Esophagus mucosa (tissue), 1 donor: ENCODE measurements at places on chromosomes 13 and 19. TPM values are rescaled to one million over a fixed set of nuclear protein-coding genes. Genes with fewer than 3 reads are reported as not detected.
A peak's percentile ranks its signal among the peaks of the same experiment; 100 is the strongest.

DNA sequence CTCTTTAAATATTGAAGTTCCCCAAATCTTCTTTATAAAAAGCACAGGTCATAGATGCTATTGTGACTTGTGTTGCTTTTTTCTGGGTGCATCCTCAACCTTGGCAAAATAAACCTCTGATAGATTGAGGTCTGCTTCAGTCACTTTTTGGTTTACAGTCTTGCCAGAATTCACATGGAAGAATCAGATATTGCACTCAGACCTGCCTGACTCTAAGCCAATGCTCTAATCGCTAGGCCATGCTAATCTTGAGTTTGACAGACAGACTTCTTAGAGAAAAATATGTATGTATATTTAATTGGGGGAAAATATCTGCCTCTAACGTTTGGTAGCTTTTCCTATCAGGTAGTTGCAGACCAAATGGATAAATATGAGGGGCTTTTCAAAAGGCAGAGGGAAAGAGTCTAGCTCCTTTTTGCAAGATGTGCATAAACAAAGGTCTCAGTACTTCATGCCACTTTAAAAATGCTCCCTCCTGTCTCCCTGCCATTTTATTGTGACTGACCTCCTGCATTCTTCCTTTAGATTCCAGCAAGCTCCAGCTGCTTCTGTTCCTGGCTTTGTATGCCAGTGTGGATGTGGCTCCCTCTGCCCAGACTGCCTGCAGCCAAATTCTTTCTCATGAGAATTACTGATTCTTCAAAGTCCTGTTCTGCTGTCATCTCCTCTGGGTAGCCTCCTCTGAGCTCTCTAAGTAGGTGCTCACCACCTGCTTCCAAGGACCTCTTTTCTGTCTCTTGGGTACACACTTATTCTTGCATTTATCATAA is 42.4 kb upstream of the RFC3 start:
- no peak for ATAC-seq

DNA sequence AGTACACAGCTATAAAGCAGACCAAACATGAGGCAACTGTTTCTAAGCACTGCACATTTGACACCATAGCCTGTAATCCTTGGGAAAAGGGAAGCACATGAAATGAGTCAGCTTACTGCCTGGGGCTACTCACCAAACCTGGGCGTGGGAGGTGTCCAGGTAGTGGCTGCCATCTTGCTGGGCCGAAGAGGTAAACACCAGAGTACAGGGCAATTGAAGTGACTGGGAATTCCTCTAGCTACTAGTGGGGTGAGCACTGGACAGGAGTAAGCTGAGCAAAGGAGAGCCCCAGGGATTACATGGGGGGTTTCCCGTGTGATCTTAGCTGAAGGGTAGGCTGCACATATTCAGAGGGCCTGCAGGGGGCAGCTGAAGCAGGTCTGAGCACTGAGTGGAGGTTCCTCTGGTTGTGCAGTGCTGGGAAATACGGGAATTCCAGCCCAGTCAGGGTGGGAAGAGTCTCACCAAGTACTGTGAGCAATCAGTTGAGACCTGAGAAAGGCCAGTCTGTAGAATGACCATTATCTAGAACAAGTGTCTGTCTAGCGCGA is 140.5 kb downstream of the SLC7A1 start:
- peak; percentile 91 for ATAC-seq

Gene RINL
- total RNA-seq = 7.6 TPM

DNA sequence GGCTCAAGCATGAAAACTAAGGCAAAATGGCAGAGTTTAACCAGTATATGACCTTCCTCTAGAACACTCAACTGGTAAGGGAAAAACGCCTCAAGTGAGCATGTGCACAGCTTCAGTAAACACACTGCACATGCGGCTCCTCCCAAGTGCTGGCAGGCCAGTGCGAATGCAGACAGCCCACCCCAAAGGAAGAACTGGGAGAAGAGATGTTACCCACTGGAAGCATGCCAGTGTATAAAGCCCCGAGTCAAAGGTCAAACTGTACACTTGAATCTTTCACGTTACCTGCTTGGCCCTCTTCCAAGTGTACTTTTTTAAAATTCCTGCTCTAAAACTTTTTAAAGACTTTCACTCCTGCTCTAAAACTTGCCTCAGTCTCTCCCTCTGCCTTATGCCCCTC is 19.2 kb upstream of the RCBTB1 start:
- no peak for ATAC-seq

Gene AP1M2
- 61.5 TPM for total RNA-seq

Gene MBD3L3
- not detected for total RNA-seq

DNA sequence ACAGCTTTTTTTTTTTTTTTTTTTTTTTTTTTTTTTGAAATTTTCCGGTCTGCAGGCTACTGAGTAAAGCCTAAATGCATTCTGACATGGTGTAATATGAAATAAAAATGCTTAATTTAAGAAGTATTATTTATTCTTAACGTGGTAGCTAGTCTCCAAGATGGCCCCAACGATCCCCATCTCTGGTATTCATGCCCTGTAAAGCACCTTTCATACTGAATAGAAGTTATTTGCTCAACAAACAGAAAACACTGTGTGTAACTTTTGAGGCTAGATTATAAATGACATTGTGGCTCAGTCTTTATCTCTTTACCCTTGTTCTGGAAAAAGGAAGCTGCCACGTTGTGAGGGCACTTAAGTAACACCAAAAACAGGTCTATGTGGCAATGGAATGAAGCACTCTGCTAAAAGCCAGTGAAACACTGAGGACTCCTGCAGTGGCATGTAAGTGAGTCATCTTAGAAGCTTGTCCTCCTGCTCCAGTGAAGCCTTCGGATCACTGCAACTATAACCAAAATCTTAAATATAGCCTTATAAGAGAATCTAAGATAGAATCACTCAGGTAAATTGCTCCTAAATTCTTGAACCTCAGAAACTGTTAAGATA is 128.7 kb downstream of the UGGT2 start:
- peak; percentile 91 for ATAC-seq

DNA sequence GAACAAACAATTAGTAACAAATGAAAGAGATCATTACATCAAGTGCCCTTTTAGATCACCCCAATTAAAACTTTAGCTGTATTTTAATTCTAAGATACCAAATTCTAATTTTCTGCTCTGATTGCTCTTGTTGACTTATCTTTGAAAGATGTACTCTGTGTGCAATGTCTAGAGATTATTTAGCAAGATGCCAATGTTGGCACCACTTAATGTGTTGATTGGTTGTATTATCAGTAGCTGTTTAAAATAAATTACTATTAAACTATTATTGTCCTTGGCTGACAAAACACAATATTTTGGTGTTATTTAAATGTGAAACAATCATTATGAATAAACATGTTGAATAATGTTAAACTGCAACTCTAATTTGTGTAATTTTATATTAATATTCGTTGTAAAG is 386.0 kb downstream of the DACH1 start:
- no peak for ATAC-seq

Gene USPL1
- 5.7 TPM for total RNA-seq

Gene CFAP97D2
- total RNA-seq = not detected

DNA sequence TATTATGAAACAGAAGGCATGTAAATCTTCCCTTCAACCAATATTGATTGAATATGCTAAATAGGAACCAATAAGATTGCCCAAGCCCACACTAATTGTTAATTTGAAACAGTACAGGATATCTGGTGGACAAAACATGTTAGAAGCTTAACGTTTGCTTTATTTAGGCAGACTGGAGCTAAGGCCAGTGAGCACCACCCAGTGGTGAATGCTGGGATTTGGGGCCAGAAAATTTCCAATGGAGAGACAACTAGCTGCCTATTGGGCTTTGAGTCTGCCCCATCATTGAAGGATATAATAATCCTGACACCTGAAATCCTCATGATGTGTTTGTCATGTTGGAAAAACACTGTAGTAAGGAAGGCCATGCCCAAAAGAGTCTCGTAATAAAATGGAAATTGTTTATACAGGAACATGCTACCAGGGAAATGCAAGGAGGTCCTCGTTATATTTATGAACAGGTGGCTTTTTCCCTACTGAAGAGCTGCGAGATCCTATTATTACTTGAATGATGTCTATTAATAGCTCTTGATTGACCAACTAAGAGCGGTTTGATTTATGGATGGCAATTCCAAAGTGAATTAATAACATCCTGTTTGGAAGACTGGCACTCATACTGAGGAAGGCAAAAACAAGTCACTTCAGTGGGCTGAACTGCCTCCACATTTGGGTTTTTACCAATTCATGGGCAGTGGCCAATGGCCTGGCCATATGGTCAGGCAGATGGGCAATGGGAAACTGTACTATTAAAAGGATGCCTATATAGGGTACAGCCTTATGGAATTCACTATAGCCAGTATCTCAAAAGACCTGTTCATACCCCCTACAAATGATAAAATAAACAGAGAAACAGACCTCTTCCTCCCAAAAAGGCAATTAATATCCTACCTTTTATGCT is 8.7 kb downstream of the SIGLECL1 start:
- ATAC-seq = peak; percentile 33

- no peak for ATAC-seq
Measured at GRCh38 chr19:51015691-51016267, 3.7 kb downstream of the KLK10 start.

Gene PSG11
- not detected for total RNA-seq

- ATAC-seq = no peak
Measured at GRCh38 chr13:51475727-51476501, 23.1 kb upstream of the INTS6 start.

- peak; percentile 6 for ATAC-seq
Measured at GRCh38 chr19:3175781-3176714, 2.5 kb upstream of the S1PR4 start.

- ATAC-seq = no peak
Measured at GRCh38 chr13:71863254-71863865, 3.6 kb downstream of the DACH1 start.

Gene TEX101
- total RNA-seq = 3.3 TPM

GRCh38 chr19:1755467-1756171 is 2.3 kb downstream of the ONECUT3 start:
- ATAC-seq = no peak

GRCh38 chr19:18091217-18091608 is 4.5 kb upstream of the IL12RB1 start:
- peak; percentile 38 for ATAC-seq

DNA sequence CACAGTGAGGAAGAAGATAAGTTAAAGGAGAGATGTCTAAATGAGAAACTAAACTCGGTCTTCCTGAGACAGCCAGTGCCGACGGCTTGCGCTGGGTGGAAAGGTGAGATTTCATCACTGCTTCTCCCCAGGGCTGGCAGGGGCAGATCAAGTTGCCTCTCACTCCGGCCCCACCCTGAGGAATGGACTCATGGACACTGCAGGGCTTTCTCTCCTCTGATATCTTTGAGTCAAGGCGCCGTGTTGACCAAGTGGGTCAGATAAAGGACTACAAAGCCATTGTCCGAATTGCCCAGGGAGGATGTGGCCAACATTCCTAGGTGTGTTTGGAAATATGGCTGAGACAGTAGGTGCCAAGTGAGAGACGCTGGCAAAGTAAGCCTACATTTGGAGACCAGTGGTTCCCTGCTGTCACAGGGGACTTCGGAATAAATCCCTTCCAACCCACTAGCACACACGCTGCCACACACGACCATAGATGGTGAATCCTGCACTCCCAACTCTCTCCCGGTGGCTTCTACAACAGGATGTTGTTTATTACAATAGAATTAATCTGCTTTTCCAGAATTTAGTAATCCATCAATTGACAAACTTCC is 156.5 kb upstream of the TSC22D1 start:
- ATAC-seq = no peak

DNA sequence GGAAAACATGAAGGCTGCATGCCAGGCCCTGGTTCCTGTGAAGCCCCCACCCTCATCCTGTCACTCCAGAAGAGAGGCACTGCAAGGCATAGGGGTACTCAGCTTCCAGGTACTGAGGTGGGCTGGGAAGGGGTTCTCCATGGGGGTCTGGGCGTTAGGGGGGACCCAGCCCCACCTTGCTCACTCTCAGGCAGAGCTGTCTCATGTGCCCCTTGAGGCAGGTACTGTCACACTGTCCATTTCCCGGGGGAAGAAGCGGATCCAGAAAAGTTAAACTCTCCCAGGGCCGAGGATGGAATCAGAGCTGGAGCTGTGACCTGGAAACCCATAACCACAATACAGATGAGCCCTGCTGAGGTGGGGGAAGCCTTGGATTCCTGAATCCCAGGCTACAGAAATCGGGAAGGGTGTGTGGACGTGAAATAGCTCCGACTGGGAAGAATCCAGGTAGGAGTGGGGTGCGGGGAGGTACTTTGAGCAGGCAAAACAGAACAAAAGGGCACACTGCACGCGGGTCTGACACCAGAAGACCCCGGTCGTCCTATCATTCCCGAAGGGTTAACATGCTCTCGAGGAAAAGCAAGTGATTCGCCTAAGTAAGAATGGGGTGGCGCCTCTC is 540 bp upstream of the USE1 start:
- no peak for ATAC-seq

Gene VSTM2B
- total RNA-seq = not detected

DNA sequence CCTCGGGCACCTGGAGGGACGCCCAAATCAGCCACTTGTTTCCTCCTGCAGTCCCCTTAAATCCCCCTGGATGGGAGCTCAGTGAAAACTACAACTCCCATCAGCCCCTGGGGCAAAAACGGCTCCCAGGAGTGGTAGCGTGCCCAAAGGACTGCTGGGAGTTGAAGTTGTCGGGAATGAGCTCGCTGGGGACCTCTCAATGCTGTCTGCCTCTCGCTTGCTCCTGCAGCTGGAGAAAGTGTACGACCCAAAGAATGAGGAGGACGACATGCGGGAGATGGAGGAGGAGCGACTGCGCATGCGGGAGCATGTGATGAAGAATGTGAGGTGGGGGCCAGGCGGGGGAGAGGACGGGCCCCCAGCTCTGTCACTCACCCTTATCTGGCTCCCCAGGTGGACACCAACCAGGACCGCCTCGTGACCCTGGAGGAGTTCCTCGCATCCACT is 14.7 kb upstream of the DHDH start:
- no peak for ATAC-seq

DNA sequence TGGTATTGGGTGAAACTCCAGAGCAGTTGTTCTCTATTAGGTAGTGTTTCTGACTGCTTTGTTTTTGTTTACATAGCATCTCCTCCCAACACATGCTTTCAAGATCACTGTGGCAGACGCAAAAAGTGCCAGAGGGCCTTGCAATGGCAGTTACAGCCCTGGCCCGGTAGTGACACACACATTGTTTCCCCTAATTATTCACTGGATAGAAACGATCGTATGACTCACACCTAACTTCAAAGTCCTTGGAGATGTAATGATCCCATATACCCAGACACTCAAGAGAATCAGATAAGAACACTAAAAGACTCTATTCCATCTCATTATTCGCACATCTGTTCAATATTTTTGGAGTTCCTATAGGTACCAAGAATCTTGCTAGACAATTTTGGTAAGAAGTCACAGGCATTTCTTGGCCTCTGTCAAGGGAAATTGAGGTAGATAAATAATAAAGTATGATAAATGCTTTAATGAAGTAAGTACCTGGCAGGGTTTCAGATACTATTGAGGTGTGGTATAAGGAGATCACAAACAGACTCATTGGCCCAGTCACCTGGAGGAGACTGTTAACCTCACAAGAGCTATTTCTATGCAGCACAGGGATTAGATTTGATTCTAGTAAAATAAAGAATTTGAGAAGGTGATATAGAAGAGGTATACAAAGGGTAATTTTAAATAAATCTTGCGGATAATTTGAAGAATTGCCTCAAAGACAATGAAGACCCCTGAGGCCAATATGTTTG is 485.3 kb downstream of the SLITRK6 start:
- ATAC-seq = peak; percentile 26

- no peak for ATAC-seq
Measured at GRCh38 chr13:74771964-74772363, 637.8 kb upstream of the KLF12 start.
